ENCODE measurements at places on chromosomes 4 and X.

DNA sequence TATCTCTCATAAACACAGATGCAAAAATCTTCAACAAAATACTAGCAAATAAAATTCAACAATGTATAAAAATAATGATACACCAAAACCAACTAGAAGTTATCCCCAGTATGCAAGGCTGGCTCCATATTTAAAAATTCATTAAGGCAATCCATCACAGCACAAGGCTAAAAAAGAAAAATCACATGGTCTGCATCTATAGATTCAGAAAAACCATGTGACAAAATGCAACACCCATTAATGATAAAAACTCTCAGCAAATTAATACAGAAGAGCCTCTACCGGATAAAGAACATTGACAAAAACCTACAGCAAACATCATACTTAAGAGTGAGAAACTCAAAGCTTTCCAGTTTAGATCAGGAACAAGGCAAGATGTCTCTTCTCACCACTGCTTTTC is 182.6 kb downstream of the COL25A1 start:
- no peak for DNase-seq

DNA sequence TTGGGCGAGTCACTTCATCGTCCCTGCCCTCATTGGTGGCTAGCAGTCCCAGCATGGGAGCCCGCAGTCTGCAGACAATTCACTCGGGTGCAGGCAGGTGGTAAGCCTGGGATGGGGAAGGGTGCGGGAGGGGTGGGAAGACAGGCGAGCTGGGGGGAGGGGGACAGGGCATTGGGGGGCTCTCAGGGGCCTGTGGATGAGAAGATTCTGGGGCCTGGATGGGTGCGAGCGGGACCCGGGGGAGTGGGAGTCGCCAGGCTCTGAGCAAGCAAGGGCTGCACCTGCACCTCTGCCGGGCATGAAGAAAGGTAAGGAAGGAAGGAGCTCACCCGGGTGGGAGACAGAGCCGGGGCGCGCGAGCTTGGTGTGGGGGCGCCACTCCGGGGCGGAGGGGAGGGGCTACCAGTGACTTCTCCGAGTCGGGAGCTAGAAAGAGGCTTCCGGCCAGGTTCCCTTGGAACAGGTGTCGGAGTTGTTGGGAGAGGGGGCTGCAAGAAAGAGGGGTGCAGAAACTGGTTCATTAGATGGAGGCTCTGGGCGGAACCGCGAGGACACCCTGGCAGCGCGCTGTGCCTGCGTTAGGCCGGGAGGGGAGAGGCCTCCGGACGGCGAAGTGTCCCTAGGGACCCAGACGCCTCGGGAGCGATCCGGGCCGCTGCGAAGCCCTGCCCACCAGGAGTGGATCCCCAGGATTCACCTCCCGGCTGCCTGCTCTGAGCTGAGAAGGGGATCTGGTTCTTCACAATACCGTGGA is 103.4 kb upstream of the PDLIM3 start:
- no peak for DNase-seq

DNA sequence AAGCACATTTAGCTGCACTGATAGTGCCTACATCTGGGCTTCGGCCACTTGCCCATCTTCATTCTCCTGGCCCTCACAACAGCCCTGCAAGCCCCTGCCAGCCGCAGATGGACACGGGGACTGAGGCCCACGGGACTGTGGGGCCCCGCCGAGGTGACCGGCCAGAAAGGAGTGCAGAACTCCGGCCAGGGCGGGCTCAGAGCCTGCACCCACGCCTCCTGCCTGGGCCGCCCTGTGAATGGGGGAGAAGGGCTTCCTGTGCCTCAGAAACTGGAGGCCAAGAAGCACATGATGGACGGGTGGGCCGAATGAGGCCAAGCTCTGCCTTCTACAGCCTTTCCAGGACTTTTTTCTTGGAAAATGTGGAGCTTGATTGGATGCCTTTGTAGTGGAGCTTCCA is 35.7 kb upstream of the HGFAC start:
- DNase-seq, result no peak

- no peak for DNase-seq
Observed at GRCh38 chr4:56768763-56769162, 52.7 kb downstream of the SPINK2 start.

DNA sequence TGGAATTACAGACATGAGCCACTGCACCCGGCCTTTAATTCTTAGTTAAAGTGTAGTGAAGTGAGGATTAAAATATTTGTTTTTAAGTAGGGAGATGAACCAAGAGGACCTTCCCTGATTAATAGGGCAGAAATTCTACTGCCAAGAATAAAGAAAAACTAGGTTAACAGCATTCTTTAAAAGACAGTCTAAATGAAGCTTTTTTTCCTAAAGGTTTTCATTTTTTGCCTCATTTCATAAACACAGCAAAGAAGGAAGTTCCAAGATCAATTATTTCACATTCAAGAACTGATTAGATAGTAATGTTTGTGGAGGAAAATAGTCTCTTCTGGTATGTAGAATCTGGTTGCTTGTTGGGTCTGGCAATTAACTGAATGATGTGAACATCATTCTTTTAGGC is 112.1 kb upstream of the ARSJ start:
- no peak for DNase-seq

DNA sequence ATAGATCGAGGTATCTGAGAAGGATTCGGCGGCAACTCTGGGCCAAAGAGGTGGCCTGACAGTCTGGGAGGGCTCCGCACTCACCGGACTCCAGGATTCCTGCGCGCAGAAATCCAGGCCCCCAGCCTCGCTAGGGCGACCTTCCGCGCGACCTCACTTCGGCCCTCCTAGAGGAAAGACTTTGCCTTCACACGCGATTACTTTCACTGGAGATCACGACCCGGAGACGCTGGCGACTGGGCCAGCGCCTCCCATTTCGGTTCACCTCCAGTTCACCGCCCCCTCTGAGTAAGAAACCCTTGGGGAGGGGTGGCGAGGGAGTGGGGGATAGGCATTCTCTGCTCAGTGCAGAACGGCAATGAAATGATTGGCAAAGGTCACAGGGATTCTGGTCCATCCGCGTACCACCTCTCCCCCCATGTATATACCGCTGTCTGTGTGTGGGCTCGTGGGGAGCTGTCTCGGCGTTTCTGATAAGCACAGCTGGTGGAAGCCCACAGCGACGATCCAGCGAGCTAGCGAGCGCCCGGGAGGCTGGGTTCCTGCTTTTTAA is 2.5 kb downstream of the POU3F4 start:
- no peak for DNase-seq

DNA sequence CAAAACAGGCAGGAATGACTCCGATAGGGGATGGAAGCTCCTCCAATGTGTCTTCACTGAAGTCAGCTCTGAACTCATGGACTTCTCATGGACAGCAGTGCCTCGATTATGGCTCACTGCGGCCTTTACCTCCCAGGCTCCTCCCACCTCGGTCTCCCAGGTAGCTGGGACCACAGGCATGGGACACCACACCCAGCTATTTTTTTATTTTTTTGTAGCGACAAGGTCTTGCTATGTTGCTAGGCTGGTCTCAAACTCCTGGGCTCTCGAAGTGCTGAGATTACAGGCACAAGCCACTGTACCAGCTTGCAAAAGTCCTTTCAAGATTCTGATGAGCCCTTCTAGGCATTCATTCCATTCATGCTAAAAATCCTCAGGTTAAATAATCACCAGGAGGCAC is 181.5 kb downstream of the NSUN7 start:
- DNase-seq, result no peak
